ENCODE measurements at places on chromosomes 7 and 10. TPM values are rescaled to one million over a fixed set of nuclear protein-coding genes. Genes with fewer than 3 reads are reported as not detected.

GRCh38 chr7:22675917-22676343 lies 51.1 kb upstream of the IL6 start:
- DNase-seq = no peak
- no peak overlapping the region for H3K4me3 ChIP-seq
- no peaks in the 10 kb centered on the region for H3K36me3 ChIP-seq
- H3K27me3 ChIP-seq = no peaks in the 10 kb centered on the region
- H3K27ac ChIP-seq = no peak overlapping the region

DNA sequence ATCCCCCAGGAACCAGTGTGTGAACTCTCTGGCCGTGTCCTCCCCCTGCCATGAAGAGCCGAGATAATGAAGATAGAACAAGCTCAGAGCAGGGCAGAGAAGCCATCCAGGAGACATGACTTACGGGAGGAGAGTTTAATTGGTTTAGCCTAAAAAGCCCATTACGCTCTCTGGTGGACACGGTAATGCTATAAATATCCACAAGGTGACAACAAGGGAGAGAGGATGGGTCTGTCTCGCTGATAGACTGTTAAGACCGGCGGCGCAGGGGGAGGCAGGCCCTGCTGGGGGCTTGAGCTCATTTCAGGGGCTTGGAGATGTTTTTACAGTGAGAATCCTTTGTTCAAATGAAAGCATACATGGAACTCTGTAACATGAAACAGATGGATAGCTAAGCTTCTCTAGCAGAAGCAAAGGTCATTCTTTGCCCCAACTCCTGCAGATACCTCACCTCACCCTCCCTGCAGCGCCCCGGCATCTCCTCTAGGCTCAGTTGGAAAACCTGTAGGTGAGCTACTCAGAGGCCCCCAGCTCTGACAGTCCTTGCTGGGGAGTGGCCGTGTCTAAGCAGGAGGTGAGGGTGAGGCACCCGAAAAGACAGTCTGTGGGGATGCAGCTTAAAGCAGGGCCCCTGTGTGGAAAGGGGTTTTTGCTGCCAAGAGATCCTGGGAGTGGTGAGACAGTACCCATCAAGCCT lies 40.8 kb upstream of the LOXL4 start:
- no peak overlapping the region for H3K27ac ChIP-seq
- peaks cover 7% of the 10 kb centered on the region for H3K4me1 ChIP-seq
- peak overlapping the region; percentile 50 for H3K4me3 ChIP-seq
- no peaks in the 10 kb centered on the region for H3K27me3 ChIP-seq
- DNase-seq = peak; percentile 70

DNA sequence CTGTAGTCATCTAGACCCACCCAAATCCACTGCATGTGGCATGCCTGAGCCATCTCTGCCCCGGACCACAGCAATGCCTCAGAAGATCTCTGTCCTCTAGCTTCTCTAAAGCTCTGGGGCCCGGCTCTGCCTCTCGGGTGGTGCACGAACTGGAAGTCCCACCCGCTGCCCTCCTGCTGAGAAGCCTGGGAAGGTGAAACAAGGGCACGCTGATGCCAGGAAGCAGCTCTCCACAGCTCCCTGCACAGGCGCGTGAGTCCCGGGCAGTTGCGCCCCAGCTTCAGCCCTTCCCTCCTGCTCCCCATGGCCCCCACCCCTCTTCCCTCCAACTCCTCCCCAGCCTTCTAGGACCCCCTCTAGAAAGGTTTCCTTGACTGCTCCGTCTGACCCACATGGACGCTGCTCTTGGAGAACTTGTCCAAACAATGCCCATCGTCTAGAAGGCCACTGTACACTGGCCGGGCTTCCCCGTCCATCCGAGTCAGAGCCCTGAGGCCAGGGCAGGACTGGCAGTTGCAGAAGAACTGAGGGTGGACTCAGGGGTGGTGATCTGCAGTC lies 12.8 kb downstream of the KCNH2 start:
- H3K4me3 ChIP-seq = no peak overlapping the region
- H3K4me1 ChIP-seq = peaks cover 17% of the 10 kb centered on the region
- no peak overlapping the region for H3K27ac ChIP-seq
- H3K27me3 ChIP-seq = no peaks in the 10 kb centered on the region
- no peaks in the 10 kb centered on the region for H3K36me3 ChIP-seq

DNA sequence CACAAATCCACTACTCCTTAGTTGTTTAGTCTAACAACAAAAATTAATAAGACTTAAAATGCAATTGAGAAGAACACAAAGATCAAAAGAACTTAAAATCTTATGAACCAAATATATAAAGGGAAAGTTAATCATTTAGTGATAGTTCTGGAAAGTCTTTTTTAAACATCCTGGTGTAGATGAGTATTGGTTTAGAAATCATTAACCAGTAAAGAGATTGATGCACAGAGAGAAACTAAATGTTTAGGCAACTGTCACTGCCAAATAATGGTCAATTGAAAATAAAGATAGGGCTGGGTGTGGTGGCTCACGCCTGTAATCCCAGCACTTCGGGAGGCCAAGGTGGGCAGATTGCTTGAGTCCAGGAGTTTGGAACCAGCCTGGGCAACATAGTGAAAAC lies 44.9 kb downstream of the SP8 start:
- no peaks in the 10 kb centered on the region for H3K36me3 ChIP-seq
- no peak for DNase-seq
- H3K4me3 ChIP-seq = no peak overlapping the region
- H3K27me3 ChIP-seq = no peaks in the 10 kb centered on the region
- no peaks in the 10 kb centered on the region for H3K4me1 ChIP-seq

GRCh38 chr7:5767066-5767465 lies 14.4 kb downstream of the RNF216 start:
- H3K4me1 ChIP-seq = 0 out of 2 replicates have a peak, but pooled peaks cover 2% of the 10 kb centered on the region
- peak overlapping the region; percentile 53 for H3K27ac ChIP-seq
- no peaks in the 10 kb centered on the region for H3K36me3 ChIP-seq
- H3K27me3 ChIP-seq = no peaks in the 10 kb centered on the region

GRCh38 chr7:66758950-66759628 lies 18.6 kb downstream of the RABGEF1 start:
- no peaks in the 10 kb centered on the region for H3K36me3 ChIP-seq
- no peaks in the 10 kb centered on the region for H3K4me1 ChIP-seq
- H3K27me3 ChIP-seq = no peaks in the 10 kb centered on the region
- no peak overlapping the region for H3K4me3 ChIP-seq

DNA sequence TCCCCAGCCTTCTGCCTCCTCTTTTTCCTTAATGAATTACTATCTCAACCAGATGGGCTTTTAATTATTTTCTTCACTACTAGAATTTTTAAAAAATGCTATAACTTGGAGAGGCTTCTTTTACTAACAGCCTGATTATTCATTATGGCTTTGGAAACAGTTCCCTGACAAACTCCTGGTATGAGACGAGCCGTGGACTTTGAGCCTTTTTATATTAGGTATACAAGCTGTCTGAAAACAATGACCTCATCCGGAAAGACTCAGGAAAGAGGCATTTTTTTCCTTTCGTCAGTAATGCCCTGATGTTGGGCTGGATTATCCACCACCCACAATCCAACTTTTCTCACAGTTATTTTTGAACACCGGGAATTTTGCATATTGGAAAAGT lies 26.7 kb upstream of the ABLIM1 start:
- no peaks in the 10 kb centered on the region for H3K27me3 ChIP-seq
- no peaks in the 10 kb centered on the region for H3K36me3 ChIP-seq
- no peak for DNase-seq
- no peak overlapping the region for H3K4me3 ChIP-seq
- H3K27ac ChIP-seq = no peak overlapping the region

DNA sequence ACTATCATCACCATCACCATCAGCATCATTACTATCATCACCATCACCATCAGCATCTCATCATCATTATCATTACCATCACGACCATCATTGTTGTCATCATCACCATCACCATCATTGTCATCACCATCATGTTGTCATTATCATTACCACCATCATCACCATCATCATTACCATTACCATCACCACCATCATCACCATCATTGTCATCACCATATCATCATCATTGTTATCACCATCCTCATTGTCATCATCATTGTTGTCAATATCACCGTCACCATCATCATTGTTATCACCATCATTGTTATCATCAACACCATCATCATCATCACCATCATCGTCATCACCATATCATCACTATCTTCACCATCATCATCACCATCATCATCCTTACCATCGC lies 124.3 kb downstream of the PTPRN2 start:
- peaks cover 4% of the 10 kb centered on the region for H3K4me1 ChIP-seq
- H3K36me3 ChIP-seq = no peaks in the 10 kb centered on the region
- DNase-seq = no peak
- H3K27me3 ChIP-seq = no peaks in the 10 kb centered on the region

DNA sequence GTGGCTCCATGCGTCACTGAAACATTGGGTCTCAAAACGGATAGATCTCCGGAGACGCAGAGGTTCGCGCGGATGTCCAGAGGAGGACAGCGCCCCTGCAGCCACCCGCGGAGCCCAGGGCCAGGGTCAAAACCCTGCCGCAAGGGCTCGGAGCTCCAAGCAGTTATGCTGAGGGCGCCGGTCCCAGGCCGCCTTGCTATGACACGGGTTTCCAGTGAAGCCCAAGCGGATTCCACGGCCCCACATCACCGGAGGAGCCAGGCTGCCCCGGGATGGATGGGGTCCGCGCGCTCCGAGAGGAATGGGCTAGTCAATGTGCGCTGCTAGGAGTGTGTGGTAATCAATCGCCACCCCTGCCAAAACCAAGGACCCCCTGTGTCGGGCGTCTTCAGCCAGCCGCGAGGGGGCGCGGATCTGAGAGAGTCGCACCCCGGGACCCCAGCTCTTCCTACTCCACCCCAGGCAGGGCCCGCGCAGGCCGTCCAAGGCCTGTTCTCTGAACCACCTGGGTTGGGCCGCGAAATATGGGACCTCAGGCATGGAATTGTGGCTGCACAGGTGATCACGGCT lies 5.6 kb upstream of the EMX2 start:
- peak; percentile 76 for DNase-seq
- H3K4me1 ChIP-seq = peaks cover 25% of the 10 kb centered on the region
- peaks cover 100% of the 10 kb centered on the region for H3K27me3 ChIP-seq
- no peaks in the 10 kb centered on the region for H3K36me3 ChIP-seq
- no peak overlapping the region for H3K27ac ChIP-seq

DNA sequence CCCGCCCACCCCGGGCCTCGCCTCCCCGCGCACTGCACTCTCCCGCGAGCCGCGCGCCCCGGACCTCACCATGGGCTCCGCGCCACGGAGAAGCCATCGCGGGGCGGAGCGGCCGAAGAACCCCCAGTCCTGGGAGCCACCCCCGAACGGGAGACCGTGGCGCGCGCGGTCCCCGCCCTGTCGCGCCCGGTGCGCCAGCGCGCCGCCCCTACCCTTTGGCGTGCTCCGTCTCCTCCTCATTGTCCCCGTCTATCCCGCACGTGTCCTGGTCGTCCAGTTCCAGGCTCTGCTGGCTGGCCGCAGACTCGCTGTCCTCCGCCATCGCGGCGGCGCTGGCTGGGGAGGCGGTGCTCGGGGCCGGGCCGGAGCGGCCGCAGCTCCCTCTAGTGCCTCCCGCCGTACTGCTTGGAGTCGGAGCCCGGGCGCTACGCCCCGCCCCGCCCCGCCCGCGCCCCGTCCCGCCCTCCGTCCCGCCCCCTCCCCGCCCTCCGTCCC lies at the start of gene NMT2:
Gene NMT2, minus strand, starts transcription at position 403 of the 495 bp plus-strand sequence. Its CDS starts 81 bp downstream, at position 322.
- peaks cover 23% of the 10 kb centered on the region for H3K4me1 ChIP-seq
- H3K27ac ChIP-seq = no peak within 1 kb of the TSS
- peak; percentile 85 for DNase-seq

- H3K36me3 ChIP-seq = 0 out of 2 replicates have a peak, but pooled peaks cover 5% of the 10 kb centered on the region
- no peak overlapping the region for H3K4me3 ChIP-seq
- H3K27ac ChIP-seq = no peak overlapping the region
Measured at GRCh38 chr7:20190560-20191390, 26.4 kb downstream of the MACC1 start.

DNA sequence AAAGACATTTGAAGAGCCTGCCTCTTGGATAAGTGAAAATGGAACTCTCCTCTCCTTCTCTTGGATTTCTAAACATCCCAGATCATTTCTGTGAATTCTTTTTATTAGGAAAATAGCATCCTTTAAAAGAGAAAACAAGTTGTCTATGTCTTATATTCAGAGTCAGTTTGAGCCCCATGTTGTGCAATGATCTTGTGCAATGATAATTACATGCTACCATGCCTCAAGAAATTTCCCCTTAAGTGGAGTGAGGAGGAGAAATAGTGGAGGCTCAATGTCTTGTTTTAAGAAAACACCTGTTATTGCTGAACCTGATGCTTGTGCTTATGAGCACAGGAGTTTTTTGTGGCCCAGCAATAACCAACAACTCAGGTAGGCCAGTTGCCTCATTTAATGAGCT lies 103.6 kb downstream of the NPSR1 start:
- no peak overlapping the region for H3K27ac ChIP-seq
- H3K27me3 ChIP-seq = no peaks in the 10 kb centered on the region
- H3K36me3 ChIP-seq = no peaks in the 10 kb centered on the region

GRCh38 chr10:124366343-124366742 lies 52.4 kb downstream of the OAT start:
- no peak overlapping the region for H3K27ac ChIP-seq
- H3K27me3 ChIP-seq = no peaks in the 10 kb centered on the region
- no peak overlapping the region for H3K4me3 ChIP-seq

GRCh38 chr10:79050896-79051555 lies 17.7 kb upstream of the ZMIZ1 start:
- no peaks in the 10 kb centered on the region for H3K36me3 ChIP-seq
- H3K27ac ChIP-seq = no peak overlapping the region
- H3K4me1 ChIP-seq = peaks cover 16% of the 10 kb centered on the region
- DNase-seq = no peak
- no peaks in the 10 kb centered on the region for H3K27me3 ChIP-seq

- H3K27ac ChIP-seq = no peak within 1 kb of the TSS
- H3K27me3 ChIP-seq = peaks cover 89% of the 10 kb centered on the region
- H3K4me3 ChIP-seq = peak within 1 kb of the TSS; percentile 58
- H3K36me3 ChIP-seq = no peaks in the 10 kb centered on the region
- DNase-seq = peak; percentile 61
Measured at GRCh38 chr10:132785723-132786475, at the start of gene NKX6-2. Gene NKX6-2, minus strand, starts transcription at chr10:132786147. Its CDS starts 199 bp downstream, at chr10:132785948.

DNA sequence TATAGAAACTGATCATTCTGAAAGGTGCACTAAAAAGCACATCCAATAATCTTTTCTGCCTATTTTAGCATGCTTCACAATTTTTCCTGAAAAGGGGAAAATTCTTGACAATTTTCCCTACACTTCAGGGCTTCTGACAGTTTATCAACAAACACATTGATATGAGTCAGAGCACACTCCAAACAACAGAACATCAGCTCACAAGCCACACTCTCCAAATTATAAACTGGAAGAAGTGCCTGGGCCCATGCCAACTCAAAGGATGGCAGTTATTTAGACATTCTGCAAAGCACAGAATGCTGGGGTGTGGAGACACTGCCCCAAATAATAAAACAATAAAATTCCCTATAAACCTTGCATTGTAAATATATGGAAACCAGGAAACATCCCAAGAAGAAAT lies 90.8 kb downstream of the ELAPOR2 start:
- H3K4me3 ChIP-seq = no peak overlapping the region
- H3K4me1 ChIP-seq = peaks cover 44% of the 10 kb centered on the region
- DNase-seq = no peak

Gene ERVW-1
- not detected for total RNA-seq

Gene PDE6C
- total RNA-seq = not detected

Gene TAC1
- 8.7 TPM for total RNA-seq

Gene FAM237B
- not detected for total RNA-seq

Gene MSS51
- total RNA-seq = 5.1 TPM

Gene FKBP6
- not detected for total RNA-seq
